ENCODE measurements at places on chromosomes 2 and 18.

- DNase-seq: no peak
These were observed 3.8 kb downstream of the GALNT5 start for GRCh38 chr2:157261199-157261782.

- DNase-seq: no peak
These were observed 1.5 kb downstream of the MAP3K2 start for GRCh38 chr2:127386246-127386645.

DNA sequence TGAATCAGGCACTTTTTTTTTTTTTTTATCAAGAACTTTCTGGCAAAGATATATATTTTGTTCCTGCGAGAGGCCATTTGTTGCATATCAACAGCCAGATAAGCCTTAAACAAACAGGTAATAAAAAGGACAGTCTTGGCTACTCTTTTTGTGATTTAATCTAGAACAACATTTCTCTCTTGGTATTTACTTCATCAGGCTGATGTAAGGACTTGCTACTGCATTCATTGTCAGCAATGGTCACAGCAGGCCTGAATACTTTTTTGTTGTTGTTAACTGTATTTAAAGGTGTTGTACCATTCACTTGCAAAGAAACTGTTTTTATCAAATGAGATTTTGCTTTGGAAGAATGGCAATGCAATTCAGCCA, 683.8 kb downstream of the IRS1 start:
- DNase-seq: no peak

GRCh38 chr18:63820694-63821093, 45.5 kb downstream of the SERPINB7 start:
- DNase-seq: no peak

GRCh38 chr2:183214680-183215079, 90.4 kb downstream of the NUP35 start:
- DNase-seq: no peak
